ENCODE measurements at places on chromosomes 6 and 20.

DNA sequence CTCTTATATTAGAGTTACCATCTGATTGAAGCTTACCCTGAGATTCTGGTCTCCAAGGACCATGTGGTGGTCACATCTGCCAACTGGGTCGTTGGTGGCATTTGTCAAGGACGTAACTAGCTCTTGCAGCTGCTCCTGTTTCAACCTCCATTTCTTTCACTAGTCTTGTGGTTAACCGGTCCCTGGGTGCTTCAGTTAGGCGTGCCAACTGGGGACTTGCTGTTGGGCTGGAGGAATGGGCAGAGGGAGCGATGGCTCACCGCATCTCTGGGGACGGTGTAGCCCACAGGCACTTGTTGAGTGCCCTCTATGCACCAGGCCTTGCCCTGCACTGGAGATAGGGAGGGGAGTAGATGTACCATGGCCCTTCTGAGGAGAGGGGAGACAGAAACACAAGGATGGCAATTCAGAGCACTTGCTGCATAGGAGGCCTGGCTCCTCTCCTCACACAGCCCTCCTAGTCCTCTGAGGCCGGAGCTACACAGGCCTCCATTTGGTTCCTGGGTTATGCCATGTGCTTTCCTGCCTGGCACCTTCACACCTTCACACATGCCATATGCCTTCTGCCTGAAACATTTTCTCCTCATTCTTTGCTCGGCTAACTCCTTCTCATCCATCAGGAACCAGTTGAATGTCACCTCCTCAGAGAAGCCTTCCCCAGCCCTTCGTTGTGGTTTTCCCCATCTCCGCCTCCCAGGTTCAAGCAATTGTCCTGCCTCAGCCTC, 20.0 kb upstream of the ASXL1 start:
- no peak for DNase-seq

DNA sequence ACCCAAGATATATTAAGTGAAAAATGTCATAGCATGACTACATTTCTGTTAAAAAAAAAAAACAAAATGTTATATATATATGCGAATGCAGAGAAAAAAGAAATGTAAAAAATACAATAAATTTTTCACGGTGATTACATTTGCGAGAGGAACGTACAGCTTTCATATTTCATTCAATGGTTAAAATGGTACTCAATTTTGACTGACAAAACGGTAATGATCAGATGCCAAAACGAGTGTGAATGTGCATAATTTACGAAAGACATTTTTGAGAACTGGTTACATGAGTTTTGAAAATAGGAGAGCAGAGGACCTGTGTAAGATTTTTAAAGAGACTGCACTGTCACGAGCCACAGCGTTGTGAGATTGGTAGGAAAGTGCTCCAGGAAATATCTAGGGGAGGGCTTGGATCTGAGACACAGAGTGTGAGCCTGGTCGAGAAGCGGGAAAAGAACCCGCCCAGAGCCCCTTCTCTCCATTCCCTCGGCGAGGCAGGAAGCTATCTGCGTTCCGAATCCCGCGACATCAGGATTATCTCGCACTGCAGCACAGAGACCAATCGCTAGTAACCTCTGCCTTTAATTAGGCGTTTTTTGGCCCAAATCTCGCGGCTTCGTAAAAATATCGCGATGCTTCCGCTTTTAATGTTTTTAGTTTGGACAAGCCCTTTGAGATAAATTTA, 28.5 kb downstream of the TRIM27 start:
- peak; percentile 91 for DNase-seq

DNA sequence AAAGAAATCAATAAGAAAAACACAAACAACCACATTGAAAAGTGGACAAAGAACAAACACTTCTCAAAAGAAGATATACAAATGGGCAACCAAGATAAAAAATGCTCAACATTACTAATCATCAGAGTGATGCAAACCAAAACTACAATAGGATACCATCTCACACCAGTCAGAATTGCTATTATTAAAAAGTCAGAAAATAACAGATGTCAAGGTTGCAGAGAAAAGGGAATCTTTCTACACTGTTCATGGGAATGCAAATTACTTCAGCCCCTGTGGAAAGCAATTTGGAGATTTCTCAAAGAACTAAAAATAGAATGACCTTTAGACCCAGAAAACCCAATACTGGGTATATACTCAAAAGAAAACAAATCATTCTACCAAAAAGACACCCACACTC, 29.8 kb downstream of the KIF6 start:
- DNase-seq = no peak

DNA sequence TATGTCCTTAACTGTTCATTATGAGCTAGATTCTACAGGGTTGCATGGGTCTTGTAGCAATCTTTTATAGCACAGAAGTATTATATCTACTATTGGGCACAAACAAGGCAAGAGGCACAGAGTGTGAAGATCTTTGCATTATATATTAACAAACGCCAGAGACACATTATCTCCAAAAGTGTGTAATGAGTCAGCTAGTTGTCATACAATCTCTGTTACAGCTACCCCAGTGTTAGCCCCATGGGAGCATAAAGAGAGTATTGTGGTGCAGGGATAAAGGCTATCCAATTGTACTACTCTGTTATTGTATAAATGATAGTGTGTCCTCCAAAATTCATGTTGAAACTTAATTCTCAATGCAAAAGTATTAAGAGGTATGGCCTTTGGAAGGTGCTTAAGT, 148.4 kb upstream of the RIMS1 start:
- no peak for DNase-seq

GRCh38 chr20:45094864-45095574, 5.9 kb downstream of the KCNS1 start:
- DNase-seq = no peak

DNA sequence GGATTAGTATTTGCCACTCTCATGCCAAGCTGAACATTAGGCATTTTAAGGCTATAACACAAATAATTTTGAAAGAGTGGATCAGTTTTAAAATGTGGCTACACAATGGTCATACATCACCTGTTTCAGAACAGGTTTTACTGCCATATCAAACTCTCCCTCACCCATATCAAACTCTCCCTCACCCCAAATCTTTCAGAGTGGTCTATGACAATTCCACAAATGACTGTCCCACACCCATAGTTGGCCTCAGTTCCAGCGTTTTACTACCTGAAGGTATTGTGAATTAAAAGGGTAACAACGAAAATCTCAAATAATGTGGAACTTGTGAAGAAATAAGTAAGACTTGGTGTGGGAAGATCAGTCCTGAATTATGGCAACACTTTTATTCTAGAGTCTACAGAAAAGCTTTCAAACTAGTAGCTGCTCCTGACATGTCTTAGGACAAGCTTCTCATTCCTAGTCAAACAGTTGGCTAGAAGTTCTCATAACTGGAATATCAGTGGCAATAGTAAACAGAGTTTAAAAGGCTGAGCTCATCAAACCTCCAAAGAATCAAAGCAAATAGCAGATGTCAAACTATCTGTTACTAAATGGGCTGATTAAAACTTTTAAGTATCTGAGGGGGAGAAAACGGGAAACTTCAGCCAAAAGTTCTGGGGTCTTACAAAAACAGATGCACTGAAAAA, 52.4 kb downstream of the MAP3K7 start:
- no peak for DNase-seq

DNA sequence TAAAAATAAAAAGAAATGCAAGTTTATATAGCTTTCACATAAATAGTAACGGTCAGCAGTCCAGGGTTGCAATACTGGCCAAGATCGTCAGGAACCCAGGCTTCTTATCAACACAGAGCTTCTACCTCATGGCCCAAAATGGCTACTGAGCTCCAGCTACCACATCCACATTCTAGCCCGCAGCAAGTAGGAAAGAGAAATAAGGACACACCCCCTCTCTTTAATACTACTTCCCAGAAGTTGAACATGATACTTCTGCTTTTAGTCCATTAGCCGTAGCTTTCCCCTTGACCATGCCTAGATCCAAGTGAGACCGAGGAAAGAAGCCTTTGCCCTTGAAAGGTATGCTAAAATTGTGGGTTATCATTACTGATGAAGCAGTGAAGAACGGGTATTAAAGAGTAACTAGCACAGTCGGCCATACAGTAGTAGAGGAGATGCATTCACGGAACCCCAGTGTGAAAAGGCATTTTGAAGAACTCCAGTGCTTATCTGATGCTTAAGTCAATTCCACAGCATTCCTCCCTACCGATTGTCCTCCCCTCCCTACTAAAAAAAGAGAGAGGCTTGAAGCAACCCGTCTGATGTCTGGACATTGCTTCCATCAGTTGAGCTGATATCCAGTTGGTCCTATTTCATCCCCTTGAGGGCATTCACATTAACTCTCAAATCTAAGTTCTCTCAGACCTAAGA, 226.9 kb upstream of the RREB1 start:
- DNase-seq = no peak

- DNase-seq = no peak
These were observed 22.9 kb upstream of the ZNF133 start for GRCh38 chr20:18265441-18265840.

DNA sequence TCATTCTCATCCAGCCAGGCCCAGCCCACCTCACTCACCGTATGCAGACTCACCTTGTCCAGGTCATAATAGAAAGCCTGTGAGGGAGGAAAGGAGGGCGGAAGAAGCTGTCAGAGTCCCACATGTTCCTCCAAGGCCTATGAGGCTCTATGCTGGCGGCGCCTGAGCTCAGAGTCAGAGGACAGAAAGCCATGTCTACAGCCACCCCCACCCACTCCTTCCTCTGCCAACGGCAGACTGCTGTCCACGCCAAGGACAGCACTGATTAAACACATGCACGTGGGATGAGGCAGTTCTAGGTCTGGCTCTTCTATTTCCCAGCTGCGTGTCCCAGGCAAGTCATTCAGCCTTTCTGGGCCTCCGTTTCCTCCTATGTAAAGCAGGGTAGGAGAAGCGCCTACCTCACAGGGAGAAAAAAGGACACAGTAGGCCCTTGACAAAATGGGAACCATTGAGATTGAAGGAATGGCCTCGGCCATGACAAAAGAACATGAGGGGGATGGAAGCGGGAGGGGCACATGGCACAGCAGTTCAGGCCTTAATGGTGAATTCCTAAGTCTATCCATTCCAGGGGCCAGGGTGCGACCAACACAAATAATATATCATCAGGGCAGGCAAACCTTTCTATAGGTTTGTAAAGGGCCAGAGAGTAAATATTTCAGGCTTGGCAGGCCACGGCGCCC, 80.1 kb downstream of the RIPOR3 start:
- no peak for DNase-seq

DNA sequence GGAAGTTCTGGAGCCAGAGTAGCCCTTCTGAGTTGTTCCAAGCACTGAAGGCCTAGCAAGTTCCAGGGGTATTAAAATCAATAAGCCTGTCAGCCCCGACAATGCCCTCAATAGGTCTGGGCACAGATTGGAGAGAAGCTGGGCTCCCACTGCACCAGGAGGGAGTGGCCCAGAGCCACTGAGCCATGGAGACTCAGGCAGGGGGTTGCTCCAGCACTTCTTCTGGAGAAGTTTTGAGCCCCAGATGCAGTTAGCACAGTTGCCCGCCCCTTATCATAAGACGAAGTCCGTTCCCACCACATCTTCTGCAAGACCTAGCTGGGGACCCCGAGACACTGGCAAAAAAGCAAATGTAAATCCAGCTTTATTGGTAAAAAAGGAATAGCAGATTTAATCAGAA, 13.0 kb downstream of the DEFB132 start:
- no peak for DNase-seq

DNA sequence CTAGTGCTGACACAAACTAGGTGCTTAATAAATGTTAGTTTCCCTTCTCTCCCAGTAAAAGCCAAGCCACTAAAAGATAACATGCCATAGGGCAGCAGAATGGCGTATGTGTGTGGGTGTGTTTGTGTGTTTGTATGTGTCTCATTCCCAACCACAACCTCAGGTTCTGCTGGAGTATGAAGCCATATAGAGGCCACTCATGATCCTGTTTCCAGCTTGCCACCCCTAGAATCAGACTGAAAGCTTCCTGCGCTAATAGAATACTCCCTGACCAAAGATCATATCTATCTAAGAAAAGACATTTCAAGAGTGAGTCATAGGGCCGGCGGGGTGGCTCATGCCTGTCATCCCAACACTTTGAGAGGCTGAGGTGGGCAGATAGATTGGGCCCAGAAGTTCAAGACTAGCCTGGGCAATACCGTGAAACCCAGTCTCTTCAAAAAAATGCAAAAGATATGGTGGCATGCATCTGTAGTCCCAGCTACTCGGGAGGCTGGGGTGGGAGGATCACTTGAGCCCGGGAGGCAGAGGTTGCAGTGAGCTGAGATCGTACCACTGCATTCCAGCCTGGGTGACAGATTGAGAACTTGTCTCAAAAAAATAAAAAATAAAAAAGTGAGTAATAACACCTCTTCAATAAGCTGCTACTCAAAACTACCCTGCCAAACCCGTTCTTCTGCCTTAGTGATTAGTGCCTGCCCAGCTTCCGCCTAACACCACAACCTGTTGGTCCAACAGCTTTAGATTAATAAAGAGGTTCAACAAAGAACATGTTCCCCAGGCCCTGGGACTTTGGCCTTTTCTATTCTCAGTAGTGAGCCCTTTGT, 11.8 kb upstream of the SNRPC start:
- DNase-seq = no peak

GRCh38 chr6:122798099-122798641, 9.1 kb downstream of the SMPDL3A start:
- no peak for DNase-seq

- no peak for DNase-seq
These were observed 194.2 kb upstream of the FOXQ1 start for GRCh38 chr6:1117530-1118286.

- DNase-seq = no peak
These were observed 186.7 kb upstream of the TENT5A start for GRCh38 chr6:81938991-81939732.

DNA sequence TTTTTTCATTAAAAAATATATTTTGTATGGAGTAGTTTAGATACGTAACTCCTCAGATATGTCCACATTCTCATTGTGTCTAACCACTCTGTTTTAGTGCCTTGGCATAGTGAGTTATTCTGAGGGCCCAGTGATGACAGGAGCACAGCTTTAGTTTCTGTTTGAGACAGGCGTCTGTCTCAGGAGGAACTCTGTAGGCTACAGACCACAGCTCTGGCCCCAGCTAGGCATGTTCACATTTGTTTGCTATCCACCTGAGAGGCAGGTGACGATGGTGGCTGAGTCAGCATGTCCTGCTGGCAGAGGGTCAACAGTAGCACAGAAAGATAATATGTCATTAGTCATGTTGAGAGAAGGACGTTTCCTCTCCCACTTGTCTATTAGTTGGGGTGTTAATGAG, 16.3 kb downstream of the LRRC1 start:
- DNase-seq = no peak

DNA sequence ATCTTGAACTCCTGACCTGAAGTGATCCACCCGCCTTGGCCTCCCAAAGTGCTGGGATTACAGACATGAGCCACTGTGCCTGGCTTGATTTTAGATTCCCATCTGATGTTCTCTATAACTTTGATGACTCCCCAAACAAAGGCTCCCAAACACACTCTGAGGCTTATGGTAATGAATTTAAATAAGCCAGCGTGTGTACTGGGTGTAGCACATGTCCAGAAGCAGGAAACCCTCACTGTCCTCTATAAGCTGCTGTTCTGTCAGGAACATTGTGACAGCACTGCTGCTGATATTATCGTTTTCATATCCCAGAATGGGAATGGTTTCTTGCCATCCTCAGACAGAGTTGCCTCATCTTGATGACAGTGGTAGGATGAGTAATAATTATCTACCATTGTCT, 54.1 kb upstream of the SALL4 start:
- DNase-seq = no peak
